ENCODE measurements at places on chromosomes 11 and 22.

DNA sequence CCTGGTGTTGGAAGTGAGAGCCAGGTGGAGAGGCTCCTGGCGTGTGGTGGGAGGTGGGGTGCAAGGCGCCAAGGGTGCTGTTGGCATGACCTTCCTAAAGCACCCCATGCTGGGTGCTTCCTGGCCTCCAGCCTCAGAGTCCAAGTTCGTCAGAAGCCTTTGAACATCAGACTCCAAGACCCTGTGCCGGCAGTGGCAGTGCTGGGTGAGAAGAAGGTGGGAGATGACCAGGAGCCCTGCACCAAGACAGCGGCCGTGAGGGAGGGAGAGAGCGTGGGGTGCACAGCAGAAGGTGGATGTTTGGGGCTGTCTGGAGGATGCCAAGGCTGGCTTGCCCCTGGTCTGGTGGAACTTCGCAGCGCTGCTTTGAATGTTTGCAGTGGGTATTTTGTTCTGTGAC is 29.7 kb upstream of the PARVB start:
- DNase-seq, result no peak

- no peak for DNase-seq
Measured at GRCh38 chr11:93605642-93606041, 55.8 kb upstream of the CEP295 start.

- no peak for DNase-seq
Measured at GRCh38 chr22:45496451-45496941, 6.2 kb upstream of the FBLN1 start.

DNA sequence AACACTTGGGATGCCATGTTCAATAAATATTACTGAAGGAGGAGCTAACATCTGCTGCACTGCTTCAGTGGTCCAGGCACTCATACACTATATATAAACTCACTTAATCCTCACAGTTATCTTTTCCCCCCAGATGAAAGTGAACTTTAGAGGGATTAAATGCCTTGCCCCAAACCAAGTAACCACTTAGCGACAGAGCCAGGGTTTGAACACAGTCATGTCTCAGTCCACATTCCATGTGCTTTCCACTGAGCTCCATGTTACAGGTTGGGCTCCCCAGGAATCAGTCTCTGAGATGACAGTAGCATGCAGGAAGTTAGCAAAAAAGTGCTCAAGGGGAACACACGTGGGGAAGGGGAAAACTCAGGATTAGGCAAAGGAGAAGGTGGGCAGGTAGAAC is 59.3 kb downstream of the ENDOD1 start:
- DNase-seq, result no peak

- no peak for DNase-seq
Measured at GRCh38 chr11:45209000-45209879, 62.8 kb downstream of the PRDM11 start.

DNA sequence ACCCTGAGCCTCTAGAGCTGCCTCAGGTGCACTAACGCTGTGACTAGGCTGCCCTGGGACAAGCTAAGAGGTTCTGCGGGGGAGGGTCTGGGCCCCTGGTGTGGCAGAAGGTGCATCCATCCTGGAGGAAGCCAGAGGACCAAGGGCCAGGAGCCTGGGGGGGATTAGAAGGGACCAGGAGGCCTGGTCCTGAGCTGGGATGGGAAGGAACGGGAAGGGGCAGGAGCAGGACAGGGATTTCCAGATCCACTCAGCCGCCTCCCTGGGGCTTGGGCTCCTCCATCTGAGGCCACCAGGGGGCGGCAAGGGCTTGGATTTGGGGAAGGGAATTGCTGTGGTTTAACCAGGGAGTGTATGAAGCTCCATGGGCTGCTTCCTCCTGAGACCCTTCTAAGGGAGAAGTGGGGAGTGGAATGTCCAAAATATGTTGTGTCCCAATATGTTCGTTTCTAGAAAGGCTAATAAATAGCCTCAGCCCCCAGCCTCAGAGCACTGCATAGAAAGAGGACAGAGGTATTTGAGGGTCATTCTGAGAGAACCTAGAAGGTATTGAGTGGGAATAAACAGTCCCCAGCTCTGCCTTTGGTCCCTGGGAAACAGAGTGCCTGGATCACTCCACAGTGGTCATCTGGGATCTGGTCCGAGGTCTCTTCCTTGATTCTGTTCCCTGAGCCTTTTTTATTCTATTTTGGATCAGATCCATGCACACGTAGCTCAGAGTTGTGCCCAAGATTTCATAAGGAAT is 17.4 kb upstream of the PRAME start:
- DNase-seq, result no peak

- no peak for DNase-seq
Measured at GRCh38 chr22:39994041-39994565, 651 bp upstream of the FAM83F start.

- no peak for DNase-seq
Measured at GRCh38 chr11:120688163-120688562, 176.6 kb downstream of the GRIK4 start.

DNA sequence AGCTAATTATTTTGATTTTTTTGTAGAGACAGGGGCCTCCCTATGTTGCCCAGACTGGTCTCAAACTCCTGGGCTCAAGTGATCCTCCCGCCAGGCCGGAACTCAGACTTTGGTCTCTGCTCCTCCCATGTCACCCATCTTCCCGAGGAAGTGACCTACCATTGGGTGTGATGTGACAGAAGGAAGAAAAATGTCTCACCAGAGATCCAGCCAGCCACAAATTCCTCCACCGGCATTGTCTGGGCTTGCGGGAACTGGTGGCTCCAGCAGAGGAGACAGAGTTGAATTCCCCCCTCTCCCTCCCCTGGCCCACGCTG is 772 bp downstream of the SLC25A45 start:
- no peak for DNase-seq

DNA sequence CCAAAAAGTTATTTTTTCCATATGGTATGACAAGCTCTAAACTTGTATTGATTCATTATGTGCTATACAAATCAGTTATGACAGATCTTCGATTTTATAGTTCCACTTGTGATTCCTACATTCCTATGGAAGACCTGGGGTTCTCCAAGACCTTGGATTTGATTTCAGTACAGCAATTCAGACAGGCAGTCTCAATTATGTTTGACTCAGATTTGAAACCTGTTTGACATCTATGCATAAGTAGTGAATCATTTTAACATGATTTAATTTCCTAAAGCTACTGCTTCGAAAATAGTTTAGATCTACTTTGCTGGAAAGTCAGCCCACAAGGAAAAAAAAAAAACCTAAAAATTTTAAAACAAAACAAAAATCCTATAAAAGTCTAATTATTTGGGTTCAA is 820.4 kb downstream of the LUZP2 start:
- no peak for DNase-seq

- no peak for DNase-seq
Measured at GRCh38 chr11:20089796-20090653, 70.2 kb downstream of the DBX1 start.

DNA sequence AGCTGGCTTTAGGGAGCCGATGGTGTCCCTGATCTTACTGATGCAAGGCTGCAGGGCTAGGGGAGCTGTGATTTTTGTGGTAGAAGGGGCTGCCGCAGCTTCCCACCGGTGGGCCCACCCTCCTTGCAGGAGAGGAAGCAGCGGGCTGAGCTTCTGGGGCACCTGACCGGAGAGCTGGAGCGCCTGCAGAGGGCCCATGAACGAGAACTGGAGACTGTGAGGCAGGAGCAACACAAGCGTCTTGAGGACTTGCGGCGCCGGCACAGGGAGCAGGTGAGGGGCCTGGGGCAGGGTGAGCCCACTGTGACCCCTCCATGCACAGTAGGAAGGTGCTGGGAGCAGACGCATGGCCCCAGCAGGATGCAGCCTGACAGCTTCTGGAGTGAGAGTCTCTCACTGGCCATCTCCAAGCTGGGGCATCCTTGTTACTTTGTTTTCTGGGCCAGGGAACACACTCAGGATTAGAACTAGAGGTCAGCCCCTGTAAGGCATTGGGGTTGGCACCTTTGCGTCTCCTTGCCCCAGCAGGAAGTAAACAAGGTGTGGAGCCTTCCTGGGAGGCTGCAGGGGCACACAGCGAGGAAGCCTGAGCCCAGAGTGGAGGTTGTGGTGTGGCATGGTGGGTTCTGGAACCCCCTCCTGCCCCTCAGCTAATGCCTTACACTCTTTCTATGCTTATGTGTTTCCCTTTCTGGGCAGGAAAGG is 66.7 kb downstream of the CEP164 start:
- DNase-seq, result no peak

GRCh38 chr11:116693102-116693570 is 79.7 kb downstream of the BUD13 start:
- no peak for DNase-seq

- no peak for DNase-seq
Measured at GRCh38 chr11:95414217-95414616, 183.2 kb upstream of the SESN3 start.

DNA sequence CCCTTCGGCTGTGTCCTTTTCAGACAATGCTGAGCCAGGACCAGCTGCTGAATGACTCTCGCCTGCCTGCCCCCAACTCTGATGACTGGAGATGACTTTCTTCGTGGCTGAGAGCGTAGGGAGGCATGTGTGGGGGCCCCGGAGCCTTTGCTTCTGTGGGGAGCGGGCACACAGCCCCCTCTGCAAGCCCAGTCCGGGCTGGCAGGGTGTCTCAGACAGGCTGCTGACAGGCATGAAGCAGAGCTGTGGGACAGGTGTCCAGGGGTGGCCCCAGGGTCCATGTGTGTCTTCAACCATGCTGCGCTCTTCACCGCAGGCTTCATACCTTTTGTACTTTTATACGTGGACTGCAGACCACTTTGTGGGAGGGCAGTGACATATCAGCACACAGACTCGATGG is 16.6 kb downstream of the CYB5R2 start:
- DNase-seq, result no peak

GRCh38 chr22:29012952-29013351 is 48.7 kb downstream of the C22orf31 start:
- DNase-seq, result no peak

DNA sequence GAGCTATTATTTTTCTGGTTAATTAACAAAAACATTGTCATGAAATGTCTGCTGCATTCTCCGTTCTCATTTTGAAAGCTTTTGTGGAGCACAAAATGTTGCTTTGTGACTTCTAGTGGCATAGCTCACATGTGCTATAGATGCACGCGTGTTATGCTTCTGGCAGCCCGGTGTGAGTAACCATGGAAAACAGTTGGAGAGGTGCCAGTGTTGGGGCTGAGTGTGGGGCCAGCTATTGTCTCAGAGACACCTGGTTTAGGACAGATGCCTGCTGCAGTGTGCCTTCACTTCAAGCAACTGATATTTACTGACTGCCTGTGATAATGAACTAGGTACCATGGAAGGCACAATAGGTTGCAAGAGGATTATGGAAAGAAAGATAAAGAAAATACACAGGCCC is 760.6 kb downstream of the NTM start:
- no peak for DNase-seq

GRCh38 chr11:124109377-124109776 is 5.9 kb upstream of the VWA5A start:
- DNase-seq, result no peak

DNA sequence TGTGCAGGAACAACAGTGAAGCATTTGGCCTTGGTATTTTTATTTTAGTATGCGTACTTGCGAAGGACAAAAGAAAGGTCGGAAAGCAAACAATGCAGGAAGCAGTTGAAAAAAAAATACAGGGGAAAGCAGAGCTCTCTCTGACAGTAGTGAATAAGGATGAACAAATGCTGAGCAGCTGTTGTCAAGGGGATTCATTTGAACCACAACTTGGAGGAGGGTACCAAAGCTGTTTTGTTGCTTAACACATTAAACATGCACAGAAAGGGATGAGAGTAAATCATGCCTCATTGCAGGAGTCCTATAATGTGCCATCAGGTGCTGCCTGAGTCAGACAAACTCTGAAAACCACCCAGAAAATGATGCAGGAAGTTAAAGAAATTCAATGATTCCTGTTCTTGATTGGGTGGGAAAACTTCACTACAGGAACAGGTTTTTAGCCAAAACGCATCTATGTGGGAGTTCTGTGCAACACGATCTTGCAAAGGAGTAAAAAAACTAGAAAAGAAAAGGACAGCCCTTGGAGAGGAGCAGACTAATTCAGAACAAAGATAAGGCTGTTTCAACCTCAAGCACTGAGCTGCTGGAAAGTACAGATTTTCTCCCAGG is 2113.5 kb downstream of the LRRC4C start:
- DNase-seq, result no peak

GRCh38 chr22:21682385-21683175 is 16.8 kb downstream of the PPIL2 start:
- DNase-seq, result no peak

- no peak for DNase-seq
Measured at GRCh38 chr11:31875866-31876560, 64.9 kb upstream of the PAX6 start.

- DNase-seq, result no peak
Measured at GRCh38 chr11:66341502-66342126, 3.3 kb downstream of the BRMS1 start.

GRCh38 chr11:89181111-89181510 is 3.4 kb downstream of the TYR start:
- DNase-seq, result no peak

DNA sequence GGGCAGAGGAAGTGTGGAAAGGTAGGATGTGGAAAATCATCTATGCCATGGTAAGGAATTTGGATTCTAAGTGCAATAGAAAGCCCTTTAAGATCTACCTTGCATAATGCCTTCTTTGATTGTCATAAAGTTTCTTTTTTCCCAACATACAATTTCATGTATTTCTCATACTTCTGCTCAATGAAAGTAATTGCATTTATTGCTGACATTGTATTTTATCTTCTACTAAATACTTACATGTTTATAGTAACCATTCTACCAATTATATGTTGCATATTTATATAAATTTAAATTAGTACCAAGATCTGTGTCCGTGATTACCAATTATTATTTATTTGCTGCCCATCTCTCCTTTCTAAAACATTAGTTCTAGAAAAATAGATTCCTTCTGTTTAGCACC is 114.8 kb downstream of the CNTN5 start:
- DNase-seq, result no peak

- no peak for DNase-seq
Measured at GRCh38 chr11:14882196-14882595, 9.8 kb downstream of the CYP2R1 start.

GRCh38 chr11:10498426-10499250 is 42.3 kb downstream of the RNF141 start:
- no peak for DNase-seq

DNA sequence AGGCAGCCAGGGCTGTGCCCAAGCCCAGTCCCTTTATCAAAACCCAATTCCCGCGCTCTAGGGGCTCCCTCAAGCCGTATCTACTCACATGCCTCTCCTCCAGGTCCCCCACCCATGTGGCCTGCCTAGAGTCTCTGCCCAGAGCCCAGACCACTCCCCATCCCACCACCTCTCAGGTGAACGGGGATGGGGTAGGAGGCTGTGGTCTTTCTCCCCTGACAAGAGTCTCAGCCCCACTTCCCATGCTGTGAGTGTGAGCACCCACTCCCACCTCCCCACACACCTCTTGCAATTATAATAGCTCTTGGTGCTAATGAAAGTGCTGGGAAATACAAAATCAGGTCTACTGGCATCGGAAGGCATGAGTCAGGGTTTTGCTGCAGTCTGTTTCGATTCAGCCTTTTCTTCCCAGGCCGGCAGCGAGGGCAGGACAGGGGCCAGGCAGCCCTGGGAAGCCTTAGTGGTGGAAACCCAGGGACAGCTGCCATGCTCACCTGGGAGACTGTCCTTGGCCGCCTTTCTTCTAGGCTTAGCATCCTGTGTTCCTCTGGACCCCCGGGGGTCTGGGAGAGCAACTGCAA is 16.7 kb upstream of the TMPRSS4 start:
- no peak for DNase-seq

Measured in stimulated activated CD8-positive, alpha-beta memory T cell treated with anti-CD3 and anti-CD28 coated beads, Interleukin-7, amount 100 ng/mL, for 1 hour (primary cell).